Activated CD4-positive, alpha-beta T cell treated with anti-CD3 and anti-CD28 coated beads, Interleukin-2, amount 50 U/mL, for 24 hours (primary cell): ENCODE measurements at places on chromosomes 11 and 22.
A peak's percentile ranks its signal among the peaks of the same experiment; 100 is the strongest.

DNA sequence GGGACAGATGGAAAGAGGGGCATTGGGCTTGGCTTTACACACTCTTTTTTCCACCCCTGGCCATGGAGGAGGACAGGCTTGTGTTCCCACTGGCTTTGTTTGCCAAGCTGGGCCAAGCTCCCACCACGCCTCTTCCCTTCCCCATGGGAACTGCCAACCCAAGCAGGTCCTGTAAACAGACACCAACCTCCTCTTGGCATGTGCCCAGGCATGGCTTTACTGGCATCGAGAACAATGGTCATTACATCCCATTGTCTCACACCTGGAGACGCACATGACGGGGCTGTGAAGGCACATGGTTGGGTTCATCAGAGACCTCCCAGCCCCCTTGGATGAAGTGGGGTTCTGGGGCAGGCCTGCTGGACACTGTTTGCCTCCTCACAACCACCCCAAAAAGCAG is 11.7 kb downstream of the SEC14L3 start:
- DNase-seq = no peak

- no peak for DNase-seq
Observed at GRCh38 chr22:27133019-27133431, 475.6 kb downstream of the MIAT start.

DNA sequence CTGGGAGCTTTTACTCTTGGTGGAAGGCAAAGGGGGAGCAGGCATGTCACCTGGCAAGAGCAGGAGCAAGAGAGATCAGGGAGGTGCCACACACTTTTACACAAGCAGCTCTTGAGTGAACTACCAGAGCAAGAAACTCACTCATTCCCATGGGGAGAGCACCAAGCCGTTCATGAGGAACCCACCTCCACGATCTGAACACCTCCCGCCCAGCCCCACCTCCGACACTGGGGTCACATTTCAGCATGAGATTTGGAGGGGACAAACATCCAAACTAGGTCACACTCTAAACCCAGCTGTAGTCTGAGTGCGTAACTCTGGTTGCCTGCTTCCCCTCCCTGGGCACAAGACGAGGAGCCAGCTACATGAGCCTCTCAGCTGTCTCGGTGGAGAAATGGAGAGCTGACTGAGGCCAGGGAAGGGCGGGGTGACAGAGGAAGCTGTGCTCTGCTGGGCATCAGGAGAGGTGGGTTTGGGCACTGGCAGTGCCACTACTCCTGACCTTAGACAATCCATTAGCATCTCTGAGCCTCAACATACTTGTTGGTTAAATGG is 134.6 kb downstream of the PKNOX2 start:
- no peak for DNase-seq

DNA sequence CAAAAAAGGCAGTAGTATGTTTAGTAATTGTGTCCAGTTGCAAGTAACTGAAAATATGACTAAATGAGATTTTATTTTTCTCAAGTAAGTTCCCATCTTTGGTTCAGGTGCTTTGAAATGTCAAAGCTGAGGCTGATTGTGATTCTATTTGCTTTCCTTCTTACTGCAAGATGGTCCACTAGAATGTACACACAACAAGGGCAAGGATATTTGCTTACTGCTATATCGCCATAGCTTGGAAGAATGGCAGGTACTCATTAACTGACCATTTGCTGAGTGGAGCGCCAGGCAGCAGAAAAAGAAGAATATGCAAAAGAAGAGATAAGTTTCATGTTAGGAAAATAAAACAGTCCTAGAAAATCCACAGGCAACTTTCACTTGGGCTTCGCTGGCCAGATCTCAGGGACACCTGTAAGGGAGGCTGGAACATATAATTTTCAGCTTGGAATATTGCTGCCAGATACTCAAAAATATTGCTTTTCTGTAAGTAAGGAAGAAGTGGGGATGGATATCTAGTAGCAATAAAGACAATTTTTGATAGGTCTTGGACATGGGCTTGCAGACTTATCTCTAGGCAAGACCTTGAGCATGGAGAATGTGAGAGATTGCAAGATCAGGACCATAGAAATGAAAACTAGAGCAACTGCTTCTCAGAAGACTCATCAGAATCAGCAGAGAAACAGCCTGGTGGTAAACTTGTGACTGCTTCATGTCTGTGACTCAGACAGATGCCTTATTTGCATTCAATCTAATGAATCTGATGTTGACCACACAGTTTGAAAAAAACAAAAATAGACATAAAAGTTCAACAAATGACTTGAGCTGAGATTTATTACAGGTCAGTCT is 44.8 kb upstream of the OR9Q1 start:
- no peak for DNase-seq

GRCh38 chr11:111520560-111520959 is 6.0 kb downstream of the HOATZ start:
- DNase-seq = no peak

DNA sequence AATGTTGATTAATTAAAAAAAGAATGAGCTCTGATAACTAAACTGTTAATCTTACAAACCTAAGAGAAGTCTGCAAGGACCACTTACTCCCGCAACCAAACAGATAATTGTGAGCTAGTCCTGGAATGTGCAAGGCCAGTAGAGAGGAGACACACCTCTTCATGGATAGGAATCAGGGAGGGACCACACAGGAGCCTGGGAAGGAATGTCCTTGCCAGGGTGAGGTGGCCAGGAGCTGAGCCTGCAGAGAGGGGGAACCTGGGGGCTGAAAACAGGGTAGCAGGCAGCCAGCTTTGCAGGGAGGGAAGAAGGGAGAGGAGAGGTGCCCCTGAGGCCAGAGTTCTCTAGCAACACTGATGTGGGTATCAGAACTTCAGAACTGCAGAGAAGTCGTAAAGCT is 9.4 kb upstream of the NLRP10 start:
- no peak for DNase-seq

GRCh38 chr11:91164452-91164822 is 941.6 kb upstream of the CHORDC1 start:
- no peak for DNase-seq

- no peak for DNase-seq
Observed at GRCh38 chr22:49688516-49689254, 139.0 kb downstream of the BRD1 start.

- no peak for DNase-seq
Observed at GRCh38 chr11:36485298-36486002, 24.6 kb downstream of the TRAF6 start.

DNA sequence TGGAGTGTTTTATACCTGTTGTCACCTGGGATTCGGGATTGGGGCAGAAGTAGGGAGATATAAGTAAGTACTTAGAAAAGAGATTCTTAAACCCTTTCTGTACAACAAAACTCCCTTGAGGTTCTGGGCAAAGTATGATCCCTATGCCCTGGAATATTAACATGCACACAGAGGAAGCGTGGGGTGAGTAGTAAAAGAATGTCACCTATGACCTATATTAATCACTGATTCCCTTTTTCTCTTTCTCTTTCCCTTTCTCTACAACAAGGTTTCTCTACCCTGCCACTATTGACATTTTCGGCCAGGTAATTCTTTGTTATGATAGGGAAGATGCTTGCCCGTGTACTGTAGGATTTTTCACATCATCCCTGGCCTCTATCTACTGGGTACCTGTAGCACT is 209.7 kb upstream of the PLET1 start:
- DNase-seq = no peak

DNA sequence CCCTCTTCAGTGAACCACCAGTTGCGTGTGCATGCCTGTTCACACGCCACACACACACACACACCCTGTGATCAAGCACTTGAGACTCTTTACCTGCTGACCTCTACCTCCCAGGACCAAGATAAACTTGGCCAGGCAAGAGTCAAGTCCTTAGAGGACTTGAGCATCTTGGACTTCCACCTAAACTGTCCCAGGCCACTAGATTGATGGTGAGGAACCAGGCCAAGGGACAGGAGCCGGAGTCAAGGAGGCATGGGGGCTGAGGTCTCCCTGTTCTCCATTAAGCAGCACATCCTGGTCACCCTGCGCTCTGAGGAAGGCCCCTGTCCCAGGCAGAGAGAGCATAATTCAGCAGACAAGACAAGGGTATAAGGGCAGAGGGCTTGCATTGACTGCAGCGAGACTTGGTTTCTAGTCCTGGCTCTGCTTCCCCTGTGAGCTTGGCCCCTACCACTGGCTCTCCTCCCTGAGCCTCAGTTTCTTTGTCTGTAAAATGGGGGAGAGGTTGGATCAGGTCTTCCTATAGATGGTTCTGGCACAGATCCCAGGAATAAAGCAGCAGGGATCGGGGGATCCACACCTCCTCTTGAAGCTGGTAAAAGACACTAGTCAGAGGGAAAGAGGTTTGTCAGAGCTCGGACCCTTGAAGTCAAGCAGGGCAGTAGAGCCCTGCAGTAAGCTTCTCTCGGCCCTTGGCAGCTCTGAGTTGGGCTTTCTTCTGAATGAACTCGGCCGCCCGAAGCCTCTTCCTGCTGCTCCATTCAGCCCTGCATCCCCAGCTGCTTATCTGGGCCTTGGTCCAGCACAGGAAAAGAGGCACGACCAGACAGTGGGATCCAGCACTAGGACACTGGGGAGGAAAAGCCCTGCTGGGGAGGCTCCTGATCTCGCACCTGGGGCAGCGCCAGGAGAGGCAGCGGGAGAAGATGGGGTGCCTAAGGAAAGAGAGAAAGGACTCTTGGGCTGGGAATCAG is 2.0 kb downstream of the CREB3L1 start:
- DNase-seq = no peak

DNA sequence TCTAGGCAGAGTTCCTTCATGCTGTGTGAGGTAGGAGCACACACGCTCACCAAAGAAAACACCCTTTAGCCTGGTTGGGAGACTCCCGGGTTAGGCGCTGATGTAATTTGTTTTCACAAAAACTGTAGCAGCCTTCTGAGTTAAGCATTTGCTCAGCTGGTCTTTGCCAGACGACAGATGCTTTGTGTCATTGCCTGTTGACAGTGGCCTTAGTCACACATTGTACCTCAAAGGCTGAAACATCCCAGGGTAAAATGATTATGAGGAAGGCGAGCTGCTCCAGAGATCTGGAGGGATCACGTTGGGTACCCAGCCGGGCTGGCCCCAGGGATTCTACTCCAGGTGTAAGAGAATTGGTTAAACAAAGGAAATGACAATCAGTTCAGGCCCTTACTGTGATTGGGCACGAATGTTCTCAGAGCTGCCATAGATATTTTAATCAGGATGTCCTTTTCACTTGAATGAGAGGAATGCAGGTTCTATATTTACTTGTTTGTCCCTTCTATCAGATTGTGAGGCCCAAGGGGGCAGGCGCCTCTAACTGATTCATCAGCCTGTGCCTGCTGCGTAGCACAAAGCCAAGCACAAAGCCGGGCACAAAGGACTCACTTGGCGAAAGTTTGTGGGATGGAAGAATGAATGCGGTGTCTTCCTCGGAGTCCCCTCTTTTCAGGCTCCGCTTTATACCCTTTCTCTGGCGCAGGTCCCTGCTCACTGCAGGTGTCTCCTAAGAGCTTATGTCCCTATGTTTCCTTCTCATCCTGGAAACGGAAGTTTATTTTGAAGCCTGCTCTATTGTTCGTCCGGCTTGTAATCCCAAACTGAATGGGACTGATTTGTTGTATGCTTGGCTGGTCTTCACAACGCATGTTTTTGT is 47.1 kb downstream of the ADM start:
- no peak for DNase-seq

DNA sequence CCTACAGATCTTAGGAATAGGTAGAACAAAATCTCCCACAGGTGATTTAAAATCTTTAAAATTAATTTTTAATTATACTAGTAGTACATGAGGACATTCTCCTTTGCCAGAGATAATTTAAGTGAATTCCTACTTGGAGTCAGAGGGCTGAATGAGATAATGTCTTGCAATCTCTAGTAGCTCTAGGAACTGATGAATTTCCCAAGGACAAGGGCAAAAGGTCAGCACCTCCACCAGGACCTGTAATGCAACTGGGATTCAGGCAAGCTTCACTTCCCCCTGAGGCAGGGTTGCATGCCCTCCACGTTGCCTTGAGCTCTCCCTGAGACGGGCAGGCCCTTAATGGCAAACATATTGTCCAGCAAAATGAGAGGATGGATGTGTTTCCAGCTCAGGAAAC is 330.3 kb upstream of the PITPNB start:
- no peak for DNase-seq

GRCh38 chr11:66022401-66023185 is 3.7 kb downstream of the CATSPER1 start:
- peak; percentile 82 for DNase-seq

DNA sequence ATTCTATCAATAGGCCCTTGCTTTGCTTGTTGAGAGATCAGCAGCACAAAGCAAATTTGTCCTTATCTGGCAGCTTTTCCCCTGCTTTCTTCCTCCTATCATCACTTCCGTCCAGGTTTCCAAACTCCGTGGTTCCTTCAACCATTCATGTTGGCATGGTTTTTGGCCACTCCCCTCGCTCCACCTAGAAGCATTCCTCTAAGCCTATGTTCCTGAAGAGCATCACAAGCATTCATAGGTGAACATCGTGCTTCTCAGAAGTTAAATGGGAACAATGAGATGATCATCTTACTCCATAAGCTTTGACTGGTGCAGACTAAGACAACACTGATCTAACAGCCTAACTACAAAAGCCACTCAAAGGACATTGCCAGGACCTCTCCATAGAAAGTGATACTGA is 86.3 kb downstream of the ETS1 start:
- DNase-seq = no peak

GRCh38 chr22:22820626-22821025 is 67.0 kb upstream of the IGLL5 start:
- DNase-seq = no peak

- no peak for DNase-seq
Observed at GRCh38 chr22:20864186-20864908, 5.5 kb downstream of the SNAP29 start.

GRCh38 chr11:108218912-108219783 is 3.3 kb downstream of the NPAT start:
- no peak for DNase-seq

GRCh38 chr11:122977470-122978298 is 4.0 kb downstream of the BSX start:
- DNase-seq = no peak

- DNase-seq = no peak
Observed at GRCh38 chr11:43756575-43756974, 76.0 kb downstream of the HSD17B12 start.

- no peak for DNase-seq
Observed at GRCh38 chr22:49817359-49817758, 10.3 kb downstream of the BRD1 start.

GRCh38 chr11:76206077-76206326 is 300 bp downstream of the WNT11 start:
- DNase-seq = no peak

GRCh38 chr11:537622-538430 is 499 bp downstream of the LRRC56 start:
- no peak for DNase-seq

DNA sequence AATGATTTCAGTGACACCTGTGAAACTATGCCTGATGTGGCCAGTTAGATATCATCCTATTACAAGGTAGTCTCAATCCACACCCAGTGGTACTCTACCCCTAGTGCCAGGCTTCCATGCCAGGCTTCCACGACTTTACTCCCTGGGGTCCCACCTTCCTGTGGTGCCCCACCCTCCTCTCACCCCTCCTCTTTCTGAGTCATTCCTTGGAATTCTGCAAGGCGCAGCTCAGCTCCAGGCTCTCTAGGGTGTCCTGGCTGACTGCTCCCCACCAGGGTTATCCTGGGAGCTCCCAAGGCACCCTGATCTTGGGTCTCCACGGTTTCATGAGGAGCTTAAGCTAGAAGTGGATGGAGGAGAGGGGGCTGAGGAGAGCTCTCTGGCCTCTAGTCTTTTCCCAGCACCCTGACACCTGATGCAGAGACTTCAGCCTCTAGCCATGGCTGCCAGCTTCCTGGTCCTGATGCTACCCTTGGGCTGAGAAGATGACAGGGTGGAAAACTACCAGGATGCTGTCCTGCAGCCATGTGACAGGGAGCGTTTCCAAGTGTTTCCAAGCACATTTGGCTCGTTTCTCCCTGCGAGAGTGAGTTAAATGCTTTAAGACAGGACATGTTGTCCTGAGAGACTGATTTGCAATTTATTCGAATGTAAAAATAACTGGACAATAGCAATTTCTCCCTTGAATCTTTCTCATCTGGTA is 1461.2 kb downstream of the TBC1D22A start:
- no peak for DNase-seq
